ENCODE measurements at places on chromosomes 11 and 22.
A peak's percentile ranks its signal among the peaks of the same experiment; 100 is the strongest.

GRCh38 chr11:130533113-130533798, 84.8 kb downstream of the ADAMTS15 start:
- DNase-seq = no peak

- no peak for DNase-seq
Observed at GRCh38 chr22:46652847-46653331, 32.7 kb downstream of the GRAMD4 start.

- peak; percentile 62 for DNase-seq
Observed at GRCh38 chr11:12979928-12980689, 29.0 kb upstream of the RASSF10 start.

GRCh38 chr22:26023104-26023775, 146.0 kb upstream of the SEZ6L start:
- no peak for DNase-seq

DNA sequence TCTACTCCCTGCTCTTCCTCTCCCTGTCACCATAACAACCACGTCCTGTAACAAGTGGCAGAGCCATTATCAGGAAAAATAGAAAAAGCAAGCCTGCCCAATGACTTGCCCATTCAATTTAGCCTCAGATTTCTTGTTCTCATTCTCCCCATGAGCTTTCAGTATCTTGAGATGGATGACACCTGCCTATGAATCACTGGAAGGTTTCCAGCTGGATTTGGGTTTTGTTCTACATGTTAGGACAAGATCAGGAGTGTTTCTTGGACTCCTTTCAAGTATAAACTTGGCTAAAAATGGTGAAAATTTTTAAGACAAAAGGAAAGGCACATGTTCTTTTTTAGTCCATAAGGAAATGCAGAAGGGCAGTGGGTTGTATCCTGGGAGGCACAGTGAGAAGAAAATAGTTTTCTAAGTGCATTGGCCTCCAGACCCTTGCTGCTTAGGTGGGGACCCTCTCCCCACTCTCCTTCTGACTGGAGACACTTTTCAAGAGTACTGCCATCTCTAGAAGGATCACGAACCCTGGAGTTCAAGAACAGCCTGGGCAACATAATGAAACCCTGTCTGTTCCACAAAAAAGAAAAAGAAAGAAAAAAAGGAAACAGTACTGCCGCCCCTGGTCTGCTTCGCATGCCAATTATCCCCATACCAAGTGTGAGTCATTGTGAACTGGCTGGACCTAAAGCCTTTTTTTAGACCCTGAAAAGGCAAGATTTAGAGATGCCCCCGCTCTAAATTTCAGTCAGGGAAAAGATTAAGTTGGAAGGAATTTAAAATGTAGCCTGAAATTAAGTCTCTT, 51.0 kb downstream of the MTNR1B start:
- peak; percentile 30 for DNase-seq
